M059J (cell line): ENCODE measurements at places on chromosomes 3 and 15.
A peak's percentile ranks its signal among the peaks of the same experiment; 100 is the strongest.

DNA sequence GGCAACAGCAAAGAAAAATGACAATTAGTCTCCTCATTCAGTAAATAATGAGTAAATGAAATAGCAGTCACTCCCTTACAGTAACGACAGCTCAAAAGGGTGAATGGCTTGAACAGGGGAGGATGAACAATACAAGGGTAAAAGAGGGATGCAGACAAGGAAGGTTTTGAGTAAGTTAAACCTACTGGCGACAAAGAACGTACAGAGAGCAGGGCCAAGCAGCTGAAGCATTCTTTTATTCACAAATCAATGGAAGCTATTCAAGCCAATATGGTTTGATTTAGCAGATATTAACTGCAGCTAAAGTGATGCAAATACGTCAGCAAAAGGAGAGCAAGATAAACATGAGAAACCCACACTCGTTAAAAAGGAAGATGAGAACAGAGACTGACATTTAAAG lies 90.7 kb upstream of the ICE2 start:
- DNase-seq, result no peak

GRCh38 chr3:28467414-28467813 lies 118.8 kb upstream of the AZI2 start:
- DNase-seq, result peak; percentile 8

DNA sequence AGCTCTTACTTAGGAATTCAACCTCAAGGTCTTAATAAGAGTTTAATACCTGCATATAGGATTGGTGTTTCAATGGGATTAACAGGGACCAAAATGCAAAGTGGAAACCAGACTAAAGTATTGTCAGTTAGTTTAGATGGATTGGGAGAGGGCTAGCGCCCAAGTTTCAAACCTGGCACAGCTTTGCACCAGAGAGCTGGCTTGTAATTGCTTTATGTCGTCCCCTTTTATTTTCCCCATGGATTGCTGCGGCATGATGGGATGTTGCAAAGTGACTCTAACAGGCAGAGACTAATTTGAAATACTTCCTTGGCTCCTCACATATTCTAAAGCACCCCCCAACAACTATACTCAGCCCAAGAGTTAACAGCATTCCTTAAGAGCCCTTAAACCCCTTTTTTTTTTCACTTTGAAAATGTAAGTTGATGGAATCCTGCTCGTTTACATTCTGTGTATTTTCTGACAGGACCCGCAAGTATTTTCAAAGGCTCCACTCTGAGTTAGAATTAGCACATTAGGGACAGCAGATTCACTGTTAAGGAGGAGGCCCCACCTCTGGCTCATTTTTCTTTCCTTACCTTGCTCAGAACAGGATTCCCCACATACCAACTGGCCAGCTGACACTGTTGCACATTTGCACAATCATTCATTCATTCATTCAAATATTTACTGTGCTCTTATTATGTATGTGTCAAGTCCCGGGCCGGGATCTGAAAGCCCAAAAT lies 214.2 kb downstream of the ERC2 start:
- no peak for DNase-seq

- no peak for DNase-seq
These were observed 21.2 kb downstream of the STARD5 start for GRCh38 chr15:81302701-81303109.

- no peak for DNase-seq
These were observed 87.0 kb downstream of the CTNNB1 start for GRCh38 chr3:41286305-41286704.

DNA sequence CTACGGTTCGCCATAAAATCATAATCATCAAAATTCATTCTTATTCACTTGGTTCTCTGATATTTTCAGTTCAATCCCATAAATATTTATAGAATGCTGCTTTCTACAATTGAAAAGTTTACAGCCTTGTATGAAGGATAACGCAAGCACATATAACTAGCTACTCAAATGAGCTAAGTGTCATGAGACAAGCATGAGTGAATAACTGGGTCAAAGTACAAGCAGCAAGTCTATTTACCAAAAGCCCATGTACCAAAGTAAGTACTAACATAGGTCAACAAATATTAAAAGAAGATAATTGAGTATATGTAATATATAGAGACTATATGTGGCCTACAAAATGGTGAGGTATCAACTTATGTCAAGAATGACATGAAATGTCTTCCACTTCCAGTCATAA lies 596.6 kb downstream of the GBE1 start:
- no peak for DNase-seq

GRCh38 chr15:89227425-89227824 lies 6.0 kb upstream of the RLBP1 start:
- no peak for DNase-seq

GRCh38 chr15:60573936-60574335 lies 95.0 kb upstream of the ICE2 start:
- DNase-seq, result no peak

GRCh38 chr3:136173939-136174490 lies 22.1 kb downstream of the MSL2 start:
- DNase-seq, result no peak

- DNase-seq, result no peak
These were observed 8.0 kb upstream of the ZNF501 start for GRCh38 chr3:44721231-44722102.

DNA sequence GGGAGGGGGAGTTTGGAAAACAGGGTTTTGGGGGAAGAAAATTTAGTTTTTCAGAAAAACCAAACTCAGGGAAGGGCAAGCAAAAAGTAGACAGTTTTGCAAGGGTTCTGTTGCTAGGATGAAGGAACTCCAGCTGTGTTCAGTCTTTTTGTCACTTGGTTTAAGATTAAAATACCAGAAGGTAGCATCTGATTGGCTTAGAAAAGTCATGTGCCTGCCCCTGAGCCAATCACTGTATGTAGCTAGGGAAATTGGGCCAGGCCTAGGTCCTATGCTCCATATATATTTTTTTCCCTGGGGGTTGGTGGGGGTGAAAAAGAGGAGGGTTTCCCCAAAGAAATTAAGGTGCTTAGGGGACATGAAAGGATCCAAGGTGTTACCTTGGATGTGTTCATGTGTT lies 24.3 kb downstream of the CLDN11 start:
- no peak for DNase-seq

GRCh38 chr3:124791639-124792151 lies 61.4 kb downstream of the UMPS start:
- DNase-seq, result peak; percentile 98

DNA sequence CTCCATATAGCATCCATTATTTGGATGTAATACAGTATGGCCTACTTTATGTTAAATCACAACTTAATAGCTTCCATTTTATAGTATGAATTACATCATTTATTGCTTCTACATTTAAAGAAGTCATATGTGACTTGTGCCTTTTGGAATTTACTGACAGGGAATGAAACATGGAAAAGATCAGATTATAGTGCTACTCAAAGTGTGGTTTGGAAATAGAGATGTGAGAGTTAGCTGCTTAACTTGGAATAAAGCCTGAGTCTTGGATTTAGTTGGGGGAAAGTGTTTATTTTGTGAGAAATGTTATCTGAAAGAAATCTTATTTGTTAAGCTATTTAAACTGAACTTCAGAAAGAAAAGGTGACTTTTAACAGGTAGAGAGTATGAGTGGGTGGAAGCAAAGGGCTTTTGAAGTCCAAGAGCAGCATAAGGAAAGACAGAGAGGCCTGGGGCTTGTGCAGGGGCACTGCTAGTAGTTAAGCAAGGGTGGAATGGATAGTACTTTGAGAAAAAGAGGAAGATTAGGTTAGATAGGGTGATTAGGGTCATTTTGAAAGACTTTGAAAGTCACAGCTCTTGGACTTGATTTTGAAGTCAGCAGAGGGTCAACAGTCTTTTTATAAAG lies 60.5 kb downstream of the SLMAP start:
- DNase-seq, result no peak

GRCh38 chr3:127417709-127418559 lies 130.1 kb upstream of the PRR20G start:
- DNase-seq, result no peak

DNA sequence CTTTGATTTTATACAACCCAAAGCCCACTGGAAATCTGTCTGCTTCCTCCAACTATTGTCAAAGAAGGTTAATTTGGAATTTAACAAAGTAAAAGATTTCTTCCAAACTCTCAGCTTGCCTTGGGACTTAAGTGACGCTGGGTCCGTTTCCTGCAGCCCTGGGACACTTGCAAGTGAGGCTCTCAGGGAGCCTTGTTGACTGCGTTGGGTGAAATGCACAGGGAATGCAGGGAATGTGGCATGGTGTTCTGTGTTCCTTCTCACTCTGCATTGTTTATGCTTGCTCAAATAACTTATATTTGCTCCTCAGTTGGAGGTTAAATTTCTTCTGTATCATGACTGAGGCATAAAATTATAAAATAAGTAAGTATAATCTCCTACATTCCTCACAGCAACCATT lies 60.9 kb upstream of the TJP1 start:
- DNase-seq, result no peak

DNA sequence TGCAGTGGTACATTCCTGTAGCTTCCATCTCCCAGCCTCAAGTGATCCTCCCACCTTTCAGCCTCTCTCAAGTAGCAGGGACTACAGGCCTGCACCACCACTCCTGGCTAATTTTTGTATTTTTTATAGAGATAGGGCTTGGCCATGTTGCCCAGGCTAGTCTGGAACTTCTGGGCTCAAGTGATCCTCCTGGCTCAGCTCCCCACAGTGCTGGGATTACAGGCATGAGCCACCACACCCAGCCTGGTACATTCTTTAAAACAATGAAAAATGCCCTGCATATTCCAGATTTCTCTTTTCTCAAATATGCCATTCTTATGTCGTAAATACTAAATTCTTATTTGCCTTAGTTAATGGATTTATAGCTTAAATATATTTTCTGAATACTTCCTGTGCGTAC lies 581.4 kb downstream of the MECOM start:
- no peak for DNase-seq

DNA sequence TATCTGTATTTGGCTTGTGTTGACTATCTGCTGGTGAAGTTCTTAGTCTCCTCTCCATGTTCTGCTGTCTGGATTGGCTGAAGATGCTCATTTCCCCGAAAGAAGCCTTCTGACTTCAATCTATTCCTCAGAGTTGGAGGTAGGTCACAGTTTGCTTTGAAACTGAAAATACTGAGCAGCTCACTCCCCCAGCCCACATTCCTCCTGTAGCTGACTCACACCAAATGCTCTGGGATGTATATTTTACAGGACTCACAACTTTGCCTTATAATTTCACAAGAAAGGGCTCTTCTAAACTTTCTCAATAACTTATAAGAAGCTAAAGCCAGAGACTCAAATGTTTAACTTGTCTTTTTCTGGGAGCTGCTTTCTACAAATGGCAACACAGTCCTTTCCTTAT lies 36.3 kb upstream of the SNX4 start:
- peak; percentile 13 for DNase-seq

DNA sequence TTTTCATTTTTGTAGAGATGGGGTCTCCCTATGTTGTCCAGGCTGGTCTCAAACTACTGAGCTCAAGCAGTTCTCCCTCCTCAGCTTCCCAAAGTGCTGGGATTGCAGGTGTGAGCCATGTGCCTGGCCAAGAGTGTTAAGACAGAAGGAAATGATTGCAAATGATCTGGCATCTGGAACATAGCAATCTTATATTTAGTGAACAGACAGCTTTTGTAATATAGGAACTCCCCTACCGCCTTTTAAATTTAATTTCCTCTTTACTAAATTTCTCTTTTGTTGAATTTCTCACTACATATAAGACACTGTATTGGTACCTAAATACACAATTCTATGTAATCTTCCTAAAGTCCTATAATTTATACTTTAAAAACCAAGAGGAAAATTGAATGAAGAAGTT lies 13.1 kb downstream of the ANO10 start:
- no peak for DNase-seq

GRCh38 chr15:90097475-90097874 lies 4.8 kb downstream of the IDH2 start:
- no peak for DNase-seq

DNA sequence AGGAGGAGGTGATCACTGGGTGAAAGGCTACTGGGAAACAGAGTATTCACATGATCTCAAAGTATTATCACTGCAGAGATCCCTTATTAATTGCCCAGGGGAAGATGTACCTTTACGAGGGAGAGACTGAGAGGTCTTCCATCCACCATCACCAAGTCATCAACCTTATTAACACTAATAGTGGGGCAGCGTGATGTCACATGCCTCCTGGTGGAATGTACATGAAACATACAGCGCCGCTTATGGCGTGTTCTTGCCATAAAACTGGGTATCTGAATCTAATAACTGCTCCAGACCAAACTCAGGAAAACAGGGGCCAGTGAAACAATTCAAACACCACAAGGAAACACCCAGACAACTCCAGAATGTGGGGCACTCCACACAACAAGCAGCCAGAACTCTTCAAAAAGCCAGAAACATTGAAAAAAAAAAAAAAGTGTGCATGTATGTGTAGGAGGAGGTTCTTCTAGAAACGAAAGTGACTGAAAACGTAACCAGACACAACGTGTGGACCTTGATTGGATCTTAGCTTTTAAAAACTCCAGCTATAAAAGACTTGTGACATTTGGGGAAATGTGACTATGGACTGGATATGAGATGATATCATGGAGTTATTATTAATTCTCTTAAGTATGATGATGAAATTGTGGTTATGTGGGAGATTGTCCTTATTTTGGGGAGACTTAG lies 4.6 kb downstream of the STIMATE start:
- no peak for DNase-seq
